ENCODE measurements at places on chromosomes 2 and 18.

- no peak for DNase-seq
These were observed 510.3 kb upstream of the CHAC2 start for GRCh38 chr2:53257287-53257686.

DNA sequence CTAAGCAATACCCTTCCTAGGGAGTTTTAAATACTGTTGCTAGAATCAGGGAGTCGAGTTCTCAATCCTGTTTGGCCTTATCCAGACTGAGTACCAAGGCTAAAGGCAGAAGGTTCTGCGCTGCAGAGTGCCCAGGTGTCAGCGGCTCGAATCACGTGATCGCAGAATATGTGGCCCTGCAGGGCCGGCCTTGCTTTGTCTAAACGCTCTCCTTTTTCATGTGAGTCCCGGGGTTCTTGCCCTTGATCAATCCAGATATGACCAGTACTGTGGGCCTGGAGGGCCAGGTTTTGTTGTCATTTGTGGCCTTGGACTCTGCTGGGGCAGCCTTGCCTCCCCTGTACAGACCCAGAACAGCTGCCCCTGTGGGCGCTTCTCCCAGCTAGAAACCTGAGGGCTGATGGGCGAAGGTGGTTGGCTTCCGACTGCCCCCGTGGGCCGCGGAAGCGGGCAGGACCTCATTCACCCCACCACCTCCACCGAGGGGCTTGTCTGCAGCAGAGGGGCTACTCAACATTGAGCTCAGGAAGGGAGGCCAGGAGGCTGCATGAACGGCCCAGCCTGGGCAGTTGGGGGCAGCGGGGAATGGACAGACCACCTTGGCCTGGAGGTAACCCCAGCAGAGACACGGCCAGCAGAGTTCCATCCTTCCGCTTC, 225.0 kb downstream of the ALPK2 start:
- DNase-seq = no peak

GRCh38 chr2:231486851-231487596, 22.7 kb upstream of the NCL start:
- DNase-seq = no peak

DNA sequence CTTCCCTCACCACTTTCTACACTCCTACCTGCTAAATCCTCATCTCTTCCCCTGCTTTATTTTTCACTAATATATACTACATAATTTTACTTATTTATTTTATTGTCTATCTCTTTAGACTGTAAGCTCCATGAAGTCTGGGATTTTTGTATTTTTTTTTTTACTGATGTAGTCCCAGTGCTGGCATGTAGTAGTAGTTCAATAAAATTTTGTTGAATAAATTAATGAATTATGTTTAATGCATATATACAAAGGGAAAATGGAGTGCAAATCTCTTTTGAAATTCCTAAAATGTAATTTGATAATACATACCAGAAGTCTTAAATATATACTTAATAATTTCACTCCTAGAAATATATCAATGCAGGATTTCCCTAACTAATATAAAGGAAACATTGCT, 7.1 kb upstream of the NABP1 start:
- DNase-seq = no peak

DNA sequence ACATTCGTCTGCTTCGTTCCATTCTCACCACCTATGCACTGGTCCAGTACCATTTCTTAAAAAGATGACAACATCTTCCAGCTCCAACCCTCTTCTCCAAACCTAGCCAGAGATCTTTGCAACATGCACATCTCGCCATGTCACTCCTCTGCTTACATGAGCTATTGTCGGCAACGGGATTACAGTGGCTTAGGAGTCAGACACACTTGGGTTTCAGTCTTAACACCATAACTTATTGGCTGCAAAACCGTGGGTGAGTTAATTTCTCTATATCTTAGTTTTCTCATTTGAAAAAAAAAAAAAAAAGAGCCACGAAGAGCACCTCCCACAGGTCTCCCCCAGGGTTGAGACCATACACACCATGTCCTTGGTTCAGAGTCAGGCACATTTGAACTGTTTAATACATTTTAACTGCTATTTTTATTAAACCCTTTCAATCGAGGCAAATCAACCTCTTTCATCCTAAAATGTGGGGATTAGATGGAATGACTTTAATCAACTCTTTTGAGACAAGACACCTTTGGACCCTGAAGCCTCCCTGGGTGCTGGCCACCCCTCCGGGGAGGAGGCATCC, 889 bp downstream of the ANKRD29 start:
- no peak for DNase-seq

DNA sequence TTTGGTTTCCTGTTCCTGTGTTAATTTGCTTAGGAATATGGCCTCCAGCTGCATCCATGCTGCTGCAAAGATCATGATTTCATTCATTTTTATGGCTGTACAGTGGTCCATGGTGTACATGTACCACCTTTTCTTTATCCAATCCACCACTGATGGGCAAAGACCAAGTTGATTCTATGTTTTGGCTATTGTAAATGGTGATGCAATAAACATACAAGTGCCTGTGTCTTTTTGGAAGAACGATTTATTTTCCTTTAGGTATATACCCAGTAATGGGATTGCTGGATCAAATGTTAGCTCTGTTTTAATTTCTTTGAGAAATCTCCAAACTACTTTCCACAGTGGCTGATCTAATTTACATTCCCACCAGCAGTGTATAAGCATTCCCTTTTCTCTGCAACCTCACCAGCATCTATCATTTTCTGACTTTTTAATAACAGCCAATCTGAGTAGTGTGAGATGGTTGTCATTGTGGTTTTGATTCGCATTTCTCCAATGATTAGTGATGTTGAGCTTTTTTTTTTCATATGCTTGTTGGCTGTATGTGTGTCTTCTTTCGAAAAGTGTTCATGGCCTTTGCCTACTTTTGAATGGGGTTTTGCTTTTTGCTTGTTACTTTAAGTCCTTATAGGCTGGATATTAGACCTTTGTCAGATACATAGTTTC, 19.4 kb downstream of the EXOC6B start:
- DNase-seq = no peak

DNA sequence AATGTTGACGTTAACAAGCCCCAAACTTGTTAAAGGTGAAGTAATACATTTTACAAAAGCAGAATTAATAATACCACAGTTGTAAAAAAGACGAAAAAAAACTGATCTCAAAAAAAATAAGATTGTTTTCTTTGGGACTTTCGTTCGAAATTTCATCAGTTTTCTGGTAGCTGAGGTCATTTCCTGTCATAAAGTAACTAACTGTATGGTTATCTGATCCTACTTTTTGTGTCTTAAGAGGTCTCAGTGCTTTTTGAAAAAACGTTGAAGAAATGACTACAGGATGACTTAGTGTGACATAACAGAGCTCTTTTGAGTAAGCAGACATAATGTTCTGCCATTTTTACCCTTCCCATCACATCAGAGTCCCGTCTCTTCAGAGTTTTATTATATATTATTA, 79.3 kb downstream of the BIRC6 start:
- no peak for DNase-seq

DNA sequence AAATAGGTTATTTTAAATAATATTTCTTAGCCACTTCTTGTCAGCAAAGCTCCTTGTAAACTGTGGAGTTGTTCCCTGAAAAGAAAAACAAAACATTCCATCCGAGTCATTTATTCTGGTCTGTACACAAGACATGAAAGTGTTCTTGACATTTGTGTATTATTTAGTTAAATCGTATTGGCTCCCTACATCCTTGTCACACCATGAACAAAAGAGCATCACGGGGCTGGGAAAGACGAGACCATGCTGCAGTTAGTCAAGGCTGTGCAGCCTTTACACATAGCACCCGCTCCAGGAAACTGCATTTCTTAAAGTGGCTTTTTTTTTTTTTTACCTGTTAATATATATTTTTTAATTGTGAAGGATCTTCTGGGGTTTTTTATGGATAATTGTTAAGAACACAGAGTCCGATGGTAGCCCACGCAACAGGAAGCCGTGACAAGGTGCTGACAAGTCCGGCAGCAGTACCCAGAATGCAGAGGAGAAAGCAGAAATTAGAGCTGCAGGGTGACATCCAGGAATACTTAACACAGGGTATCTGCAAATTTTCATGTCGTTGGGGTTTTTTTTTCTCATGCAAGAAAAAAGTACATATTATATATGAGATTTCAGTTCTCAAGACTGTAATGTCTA, 588.4 kb downstream of the ARHGAP15 start:
- DNase-seq = no peak

DNA sequence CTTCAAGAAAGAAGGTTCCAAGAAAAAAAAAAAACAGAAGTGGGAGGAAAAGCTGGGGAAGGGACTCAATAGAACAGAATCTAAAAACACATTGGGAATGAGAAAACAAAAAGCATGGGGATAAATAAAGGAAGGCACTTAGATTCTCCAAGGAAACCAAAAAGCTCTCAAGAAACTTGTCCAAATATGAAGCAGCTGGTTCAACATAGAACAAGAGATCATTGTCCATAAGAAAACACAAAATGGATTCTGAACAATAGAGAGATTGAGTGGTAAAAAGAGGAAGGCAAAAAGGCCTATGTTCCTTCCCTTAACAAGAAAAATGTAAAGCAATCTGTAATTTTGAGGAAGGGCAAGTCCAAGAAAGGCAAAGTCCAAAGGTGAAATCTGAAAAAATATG, 32.9 kb upstream of the ALK start:
- DNase-seq = no peak

DNA sequence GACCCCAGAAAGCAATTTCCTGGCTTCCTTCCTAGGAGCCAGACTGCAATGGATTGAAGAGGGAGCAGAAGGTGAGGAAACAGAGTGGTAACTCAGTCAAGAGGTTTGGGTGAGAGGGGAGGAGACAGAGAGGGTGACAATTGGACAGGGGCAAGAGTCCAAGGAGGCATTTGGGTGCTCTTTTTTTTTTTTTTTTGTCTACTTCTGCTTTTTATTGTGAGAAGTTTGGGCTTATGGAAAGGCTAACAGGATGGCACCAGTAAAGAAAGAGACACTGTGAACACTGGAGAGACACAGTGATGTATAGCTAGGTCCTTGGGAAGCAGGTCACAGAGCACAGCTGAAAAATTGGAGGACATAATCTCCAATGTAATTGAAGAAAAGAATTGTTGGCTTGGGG, 25.0 kb downstream of the CYBRD1 start:
- DNase-seq = no peak

DNA sequence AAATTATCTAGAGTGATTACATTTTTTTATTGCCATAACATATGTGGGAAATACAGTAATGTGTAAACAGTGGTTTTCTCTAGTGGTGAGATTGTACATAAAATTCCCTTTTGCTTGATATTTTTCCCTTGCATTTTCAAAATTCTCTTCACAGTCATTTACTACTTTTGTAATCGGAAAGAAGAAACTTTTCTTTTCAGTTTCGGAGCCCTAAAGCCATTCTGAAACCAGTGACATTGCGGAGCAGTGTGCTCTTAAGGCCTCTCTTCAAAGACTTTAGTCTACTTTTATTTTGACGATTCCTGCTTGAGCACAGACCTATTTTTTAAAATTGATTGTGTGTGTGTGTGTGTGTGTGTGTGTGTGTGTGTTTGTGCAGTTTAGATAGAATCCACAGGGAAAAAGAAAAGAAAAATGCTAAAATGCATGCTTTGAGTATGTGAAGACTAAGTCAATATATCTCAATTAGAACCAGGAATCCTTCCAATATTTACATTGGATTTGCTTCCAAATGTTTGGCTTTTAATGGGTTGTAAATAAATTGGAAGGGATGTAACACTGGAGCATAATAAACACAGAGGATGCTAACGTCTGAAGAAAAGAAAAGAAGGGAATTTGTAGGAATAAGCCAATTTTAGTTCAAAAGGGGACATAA, 357.4 kb downstream of the RND3 start:
- no peak for DNase-seq

DNA sequence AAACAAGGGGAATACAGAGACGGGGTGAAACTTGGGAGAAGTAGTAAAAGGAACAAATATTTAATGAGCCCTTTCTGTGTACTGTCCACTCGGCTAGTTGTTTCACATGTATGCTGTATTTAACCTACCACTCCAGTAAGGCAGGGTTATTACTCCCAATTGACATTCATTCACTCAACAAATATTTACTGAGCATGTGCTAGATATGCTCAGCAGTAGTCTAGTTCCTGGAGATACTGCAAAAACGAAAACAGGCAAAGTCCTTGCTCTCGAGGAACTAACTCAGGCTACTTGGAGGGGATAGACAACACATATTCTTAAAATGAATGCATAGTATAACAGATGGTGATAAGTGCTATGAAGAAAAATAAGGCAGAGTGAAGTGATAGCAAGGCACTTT, 207.3 kb downstream of the SS18 start:
- no peak for DNase-seq

- no peak for DNase-seq
These were observed 97.0 kb downstream of the RNF144A start for GRCh38 chr2:7014174-7014640.

DNA sequence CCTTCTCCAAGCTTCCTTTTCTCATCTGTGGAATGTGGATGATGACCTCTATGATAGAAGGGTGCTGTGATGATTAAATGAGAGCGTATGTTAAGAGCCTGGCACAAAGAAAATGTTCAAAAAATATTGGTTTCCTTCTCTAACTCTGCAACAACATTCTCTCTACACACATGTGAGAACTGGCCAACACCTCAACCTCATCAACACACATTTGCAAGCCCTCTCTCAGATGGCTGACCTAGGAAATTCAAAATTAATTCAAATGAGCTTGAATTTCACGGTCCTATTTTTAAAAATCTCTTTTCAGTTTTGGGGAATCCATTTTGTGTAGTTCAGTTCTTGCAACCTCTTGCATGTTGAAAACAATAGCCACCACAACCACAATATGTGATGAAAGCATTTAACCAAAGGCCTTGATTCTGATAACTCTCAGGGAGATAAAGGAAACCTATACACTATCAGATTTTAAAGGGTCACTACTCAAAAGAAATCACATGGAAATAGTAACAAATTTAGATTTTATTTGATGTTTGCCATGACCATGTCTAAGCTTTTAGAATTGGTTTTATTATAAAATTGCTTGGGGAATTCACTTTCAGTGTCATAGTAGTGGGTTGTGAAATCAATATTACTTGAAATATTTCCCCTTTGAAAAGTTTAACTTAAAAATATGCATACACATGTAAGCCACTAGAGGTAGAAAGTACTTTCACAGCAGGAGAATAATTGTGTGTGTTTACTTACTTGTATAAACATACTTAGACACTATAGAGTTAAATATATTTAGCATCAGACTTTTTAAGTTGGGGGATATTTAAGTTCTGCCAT, 16.6 kb upstream of the NABP1 start:
- no peak for DNase-seq

DNA sequence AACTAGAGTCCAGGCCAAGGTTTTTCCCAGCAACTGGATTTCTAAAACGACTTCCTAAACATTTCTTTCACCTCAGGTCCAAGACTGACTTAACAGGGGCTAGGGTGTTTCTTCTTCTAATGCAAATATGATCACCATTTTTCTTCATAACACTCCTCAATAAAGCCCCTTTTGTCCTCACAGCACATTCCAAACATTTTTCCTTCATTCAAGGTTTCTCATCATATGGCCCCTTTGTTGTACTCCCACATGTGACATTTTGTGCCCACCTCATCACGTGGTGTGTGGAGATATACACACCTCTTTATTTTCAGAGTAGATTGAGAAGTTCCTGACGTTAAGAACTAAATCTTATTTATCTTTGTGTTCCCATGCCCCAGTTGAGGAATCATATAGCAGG, 3.9 kb upstream of the CDH7 start:
- no peak for DNase-seq
